ENCODE measurements at places on chromosomes 16 and 17.
A peak's percentile ranks its signal among the peaks of the same experiment; 100 is the strongest.

- DNase-seq, result no peak
These were observed 122.4 kb upstream of the SMURF2 start for GRCh38 chr17:64784353-64785010.

DNA sequence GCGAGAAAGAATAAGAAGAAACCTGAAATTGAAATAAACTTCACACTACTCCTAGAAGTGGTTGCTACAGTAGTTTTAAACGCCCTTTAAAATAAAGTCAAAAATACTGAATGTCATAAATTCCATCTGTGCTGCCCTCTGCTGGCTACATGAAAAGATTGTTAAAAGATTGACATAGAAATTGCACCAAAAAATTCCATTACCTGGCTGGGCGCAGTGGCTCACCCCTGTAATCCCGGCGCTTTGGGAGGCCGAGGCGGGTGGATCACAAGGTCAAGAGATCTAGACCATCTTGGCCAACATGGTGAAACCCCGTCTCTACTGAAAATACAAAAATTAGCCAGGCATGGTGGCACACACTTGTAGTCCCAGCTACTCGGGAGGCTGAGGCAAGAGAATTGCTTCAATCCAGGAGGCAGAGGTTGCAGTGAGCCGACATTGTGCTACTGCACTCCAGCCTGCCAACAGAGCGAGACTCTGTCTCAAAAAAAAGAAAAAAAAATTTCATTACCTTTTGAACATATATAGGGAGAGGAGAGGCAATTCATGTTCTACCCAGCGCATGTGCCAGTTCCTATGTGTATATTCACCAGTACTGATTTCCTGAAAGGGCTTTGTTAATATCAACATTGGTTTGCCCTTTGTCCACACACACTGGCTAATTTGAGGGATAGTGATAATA is 36.5 kb downstream of the CYTH1 start:
- DNase-seq, result no peak

- DNase-seq, result no peak
These were observed 27.1 kb downstream of the GPR142 start for GRCh38 chr17:74394275-74394950.

DNA sequence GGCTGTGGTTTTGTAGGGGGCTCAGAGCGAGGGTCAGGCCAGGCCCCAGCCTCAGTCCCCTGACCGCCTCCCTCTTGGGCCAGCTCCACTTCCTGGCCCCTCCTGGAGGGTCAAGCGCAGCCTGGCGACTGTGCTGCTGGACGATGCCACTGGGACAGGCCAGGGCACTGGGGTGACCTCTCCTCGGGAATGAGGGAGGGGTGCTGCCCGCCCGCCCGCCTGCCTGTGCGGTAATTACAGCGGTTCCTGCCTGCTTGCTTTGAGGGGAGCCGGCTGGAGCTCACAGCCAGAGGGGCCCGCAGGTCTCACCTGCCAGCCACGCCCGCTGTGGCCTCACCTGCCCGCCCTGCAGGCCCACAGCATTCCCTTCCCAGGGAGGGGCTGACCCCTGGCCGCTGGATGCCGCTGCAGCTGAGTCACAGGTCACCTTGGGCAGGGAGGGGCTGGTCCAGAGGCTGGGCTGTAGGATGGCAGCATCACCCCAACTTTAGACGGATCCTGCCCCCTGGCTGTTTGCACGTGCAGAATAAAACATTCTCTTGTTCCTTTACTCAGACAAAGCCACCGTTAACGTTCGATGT is 76.7 kb upstream of the CBX4 start:
- no peak for DNase-seq

GRCh38 chr16:55513616-55514015 is 4.7 kb downstream of the LPCAT2 start:
- DNase-seq, result no peak

- DNase-seq, result no peak
These were observed 175.5 kb downstream of the SLC39A11 start for GRCh38 chr17:72916991-72917390.

DNA sequence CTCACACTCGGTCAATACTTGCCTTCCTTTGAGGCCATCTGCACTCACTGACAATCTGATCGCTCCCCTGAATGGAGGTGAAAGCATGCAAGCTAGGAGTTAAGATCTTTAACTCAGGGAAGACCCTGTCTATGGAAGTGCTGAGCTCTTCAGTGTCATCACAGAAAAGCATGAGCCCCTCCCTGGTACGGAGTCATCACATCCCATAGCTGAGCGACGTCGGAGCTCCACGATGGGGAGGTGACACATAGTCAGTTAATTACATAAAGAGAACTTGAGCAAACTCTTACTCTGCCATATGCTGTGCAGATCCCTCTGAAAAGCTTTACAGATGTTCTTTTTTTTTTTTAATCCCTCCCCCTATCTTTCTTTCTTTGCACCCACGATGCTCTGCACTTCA is 463.2 kb downstream of the WWOX start:
- no peak for DNase-seq

DNA sequence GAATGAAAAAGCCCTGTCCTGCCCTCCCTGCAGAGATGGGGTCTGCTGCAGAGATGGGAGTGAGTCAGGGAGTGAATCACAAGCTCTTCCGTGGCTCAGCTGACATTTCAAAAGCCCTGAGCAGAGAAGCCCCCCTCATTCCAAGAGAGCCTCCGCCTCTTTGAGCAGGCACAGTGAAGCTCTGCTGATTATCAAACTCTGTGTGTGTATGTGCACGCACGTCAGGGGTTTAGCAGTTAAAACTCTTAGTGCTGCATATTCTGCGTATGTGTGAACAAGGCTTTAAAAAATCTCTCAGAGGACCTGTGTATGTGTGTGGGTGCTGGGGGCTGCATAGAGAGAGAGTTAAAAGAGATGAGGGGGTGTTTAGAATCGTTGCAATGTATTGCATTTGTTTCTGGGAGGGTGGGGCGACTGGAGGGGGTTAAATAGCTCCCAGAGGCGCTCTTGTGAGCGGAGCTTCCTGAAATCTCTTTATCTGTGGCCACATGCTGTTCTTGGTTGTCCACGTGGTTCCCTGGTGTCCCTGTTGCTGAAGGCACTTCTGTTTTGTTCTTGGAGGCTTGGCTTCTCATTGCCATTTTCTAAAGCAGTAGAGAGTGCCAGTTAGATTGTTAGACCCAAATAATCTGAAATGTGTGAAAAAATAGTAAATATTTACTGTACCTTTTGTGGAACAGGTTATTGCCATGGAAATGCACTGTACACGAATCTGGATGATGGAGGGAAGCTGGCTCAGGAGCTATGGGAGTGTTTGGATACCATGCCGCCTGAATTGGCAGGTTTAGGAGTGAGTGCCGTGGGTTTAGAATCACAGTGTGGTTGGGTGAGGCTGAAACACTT is 116.6 kb downstream of the PRKCB start:
- DNase-seq, result no peak

GRCh38 chr17:75632863-75633485 is at the start of gene SMIM5:
TSS of gene SMIM5 (plus strand) at chr17:75633434. CDS start at chr17:75640202, 6,768 bp downstream.
- DNase-seq, result peak; percentile 96

GRCh38 chr17:69945698-69946185 is 129.3 kb upstream of the KCNJ16 start:
- no peak for DNase-seq

DNA sequence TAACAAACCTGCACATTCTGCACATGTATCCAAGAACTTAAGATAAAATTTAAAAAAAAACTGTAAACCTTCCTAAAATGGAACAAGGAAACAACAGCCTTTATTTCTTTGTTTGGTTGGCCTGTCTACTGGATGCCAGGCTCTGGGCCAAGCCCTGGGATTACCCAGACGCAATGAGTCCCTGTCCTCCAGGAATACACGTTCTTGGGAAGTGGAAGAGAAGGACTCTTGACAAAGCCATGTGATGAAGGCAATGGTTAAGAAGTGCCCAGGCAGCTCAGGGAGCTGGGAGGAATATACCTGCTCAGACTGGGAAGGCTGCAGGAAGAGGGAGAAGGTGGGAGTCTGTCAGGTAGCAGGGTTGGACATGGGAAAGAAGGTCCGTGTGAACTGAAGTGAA is 115.4 kb downstream of the AXIN2 start:
- no peak for DNase-seq

DNA sequence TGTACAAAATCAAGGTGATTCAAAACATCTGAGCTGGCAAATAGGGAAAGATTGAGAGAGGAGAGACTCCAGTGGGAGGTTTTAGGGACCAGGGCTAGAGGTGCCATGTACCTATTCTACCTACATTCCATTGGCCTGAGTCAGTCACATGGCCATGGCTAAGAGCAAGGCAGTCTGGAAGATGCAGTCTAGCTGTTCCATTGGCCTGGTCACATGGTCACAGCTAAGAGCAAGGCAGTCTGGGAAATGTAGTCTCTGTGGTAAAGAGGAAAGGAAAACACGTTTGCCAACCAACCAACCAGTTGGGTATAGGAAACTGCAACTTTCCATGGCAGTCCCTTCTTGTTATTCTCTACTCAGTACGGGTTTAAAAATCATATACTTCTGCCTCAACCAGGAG is 369.1 kb downstream of the XYLT1 start:
- DNase-seq, result no peak

DNA sequence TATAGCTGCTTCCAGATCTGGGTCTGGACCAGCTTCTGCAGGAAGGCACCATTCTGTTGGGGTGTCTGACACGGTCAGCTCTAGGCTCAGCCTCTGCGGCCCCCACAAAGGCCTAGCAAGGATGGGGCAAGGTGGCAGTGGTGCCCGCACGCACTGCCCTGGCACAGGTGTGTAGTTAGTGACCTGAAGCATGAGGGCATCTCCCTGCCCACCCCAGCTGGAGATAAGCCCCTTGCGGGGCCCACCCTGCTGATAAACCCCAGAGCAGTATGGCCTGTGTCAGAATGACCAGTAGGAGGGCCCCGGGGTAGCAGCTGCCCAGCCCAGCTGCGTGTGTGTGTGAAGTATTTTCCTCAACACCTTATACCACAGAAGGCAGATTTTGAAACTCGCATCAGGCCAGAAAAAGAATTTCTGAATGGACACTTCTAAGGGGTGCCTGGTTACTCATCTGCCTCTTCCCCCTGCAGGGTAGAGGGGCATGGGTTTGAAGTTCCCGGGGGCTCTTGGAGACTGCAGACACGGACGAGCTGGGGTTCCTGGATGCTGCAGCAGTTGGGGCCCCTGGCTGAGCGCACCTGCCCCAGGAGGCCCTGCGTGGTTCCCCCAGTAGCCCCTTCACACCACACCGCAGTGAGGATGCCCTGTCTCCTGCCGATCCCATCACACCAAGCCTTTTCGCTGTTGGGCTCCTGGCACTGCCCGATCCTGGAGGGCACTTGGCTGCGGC is 4.5 kb downstream of the ARHGDIA start:
- DNase-seq, result no peak

GRCh38 chr16:71499775-71500364 is 10.7 kb upstream of the ZNF19 start:
- DNase-seq, result peak; percentile 66

DNA sequence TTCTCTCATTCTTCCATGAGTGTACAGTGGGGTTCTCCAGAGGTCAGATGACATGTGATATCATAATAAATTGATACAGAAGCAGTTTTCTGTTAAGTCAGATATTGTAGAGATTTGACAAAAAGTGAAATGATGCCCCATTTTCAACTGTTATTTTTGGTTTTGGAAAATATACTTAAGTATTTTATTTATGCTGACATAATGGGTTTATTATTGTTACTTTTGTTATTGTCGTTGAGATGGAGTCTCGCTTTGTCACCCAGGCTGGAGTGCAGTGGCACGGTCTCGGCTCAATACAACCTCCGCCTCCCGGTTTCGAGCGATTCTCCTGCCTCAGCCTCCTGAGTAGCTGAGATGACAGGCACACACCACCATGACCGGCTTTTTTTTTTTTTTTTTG is 94.4 kb downstream of the DNAH9 start:
- no peak for DNase-seq

- DNase-seq, result no peak
These were observed 12.0 kb downstream of the CORO7 start for GRCh38 chr16:4404247-4404966.

GRCh38 chr16:31877876-31878642 is 4.5 kb downstream of the ZNF267 start:
- DNase-seq, result no peak

DNA sequence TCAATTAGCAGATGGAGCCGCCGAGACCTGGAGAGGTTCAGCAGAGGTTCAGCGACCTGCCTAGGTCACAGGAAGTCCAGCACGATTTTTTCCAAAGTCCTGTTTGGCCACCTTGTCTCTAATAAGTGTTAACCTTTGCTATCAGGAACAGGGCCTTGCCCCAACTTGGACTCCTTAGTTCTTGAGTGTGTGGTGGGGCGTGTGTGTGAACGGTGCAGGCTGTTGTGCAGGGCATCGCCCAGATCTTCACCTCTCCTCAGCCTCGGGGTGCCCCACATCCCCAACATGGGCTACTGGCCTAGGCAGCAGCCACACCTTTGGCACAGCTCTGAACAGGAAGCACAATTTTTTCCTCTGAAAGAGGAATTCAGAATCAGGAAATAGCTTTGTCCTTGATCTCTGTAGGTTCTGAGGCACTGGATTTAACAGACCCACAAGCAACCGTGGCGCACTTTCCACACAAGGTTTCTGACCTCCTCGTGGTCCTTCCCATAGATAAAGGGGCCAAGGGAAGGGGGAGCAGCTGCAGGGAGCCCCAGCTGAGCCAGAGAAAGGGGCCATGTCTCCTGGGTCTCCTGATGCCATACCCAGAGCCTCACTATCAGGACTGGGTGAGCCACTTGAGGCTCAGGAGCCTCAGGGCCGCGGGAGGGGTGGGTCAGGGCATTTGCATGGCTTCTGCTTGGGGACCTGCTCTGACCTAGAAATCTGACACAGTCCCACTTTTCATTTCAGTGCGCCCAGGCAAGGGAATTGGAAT is 10.4 kb downstream of the MPRIP start:
- no peak for DNase-seq

DNA sequence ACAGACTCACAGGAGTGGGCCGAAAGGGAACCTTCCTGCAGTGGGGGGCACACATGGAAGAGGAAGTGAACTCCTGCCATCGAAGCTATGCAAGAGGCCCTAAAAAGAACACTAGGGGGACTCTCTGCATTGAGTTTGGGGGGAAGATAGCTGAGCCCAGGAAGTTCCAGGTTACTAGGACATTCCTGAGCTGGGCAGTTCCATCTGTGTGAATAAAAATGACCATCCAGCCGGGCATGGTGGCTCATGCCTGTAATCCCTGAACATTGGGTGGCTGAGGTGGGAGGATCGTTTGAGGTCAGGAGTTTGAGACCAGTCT is 211.8 kb downstream of the ZNF423 start:
- no peak for DNase-seq

DNA sequence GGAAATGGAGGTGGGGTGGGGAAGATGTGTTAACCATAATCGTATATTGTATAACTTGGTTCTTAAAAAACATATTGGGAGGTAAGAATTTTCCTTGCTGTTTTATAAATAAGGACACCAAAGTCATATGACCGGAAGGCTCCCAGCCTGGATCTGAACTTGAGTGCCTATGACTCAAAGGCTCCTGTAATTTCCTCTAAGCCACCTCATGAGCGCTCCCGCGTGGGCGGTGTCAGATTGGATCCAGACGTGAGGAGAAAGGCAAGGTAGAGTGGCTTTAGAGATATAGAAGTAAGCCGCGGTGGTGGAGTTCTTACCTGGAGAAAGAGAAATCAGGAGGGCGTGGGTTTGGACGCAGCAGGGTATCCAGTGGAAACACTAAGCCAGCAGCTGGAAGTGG is 196.2 kb upstream of the NLRP1 start:
- DNase-seq, result no peak

All from GM13976 (cell line).